Fibroblast of skin of right biceps (primary cell): ENCODE measurements at places on chromosomes 3 and 15.

- no peak for DNase-seq
Measured at GRCh38 chr15:74893627-74894026, 3.8 kb downstream of the MPI start.

DNA sequence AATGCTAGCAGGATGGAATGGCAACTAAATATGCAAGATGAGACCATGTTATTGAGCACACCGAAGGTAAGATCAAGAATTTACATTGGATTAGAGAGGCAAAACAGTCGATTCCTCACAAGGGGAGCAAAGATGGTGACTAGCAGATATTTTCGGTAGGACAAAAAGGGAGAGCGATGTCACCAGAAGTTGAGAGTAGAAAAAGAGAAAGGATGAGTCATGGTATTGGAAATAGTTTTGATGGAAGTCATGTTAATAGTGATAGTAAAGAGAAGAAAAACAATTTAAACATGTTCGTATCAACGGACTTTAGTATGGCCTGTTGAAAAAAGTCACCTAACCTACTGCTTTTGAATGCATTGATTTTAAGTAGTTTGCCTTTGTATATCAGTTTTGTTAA lies 55.0 kb downstream of the UBE2E2 start:
- peak; percentile 58 for DNase-seq

- DNase-seq = peak; percentile 6
Measured at GRCh38 chr15:75599401-75599800, 20.3 kb upstream of the PTPN9 start.

- no peak for DNase-seq
Measured at GRCh38 chr3:58534592-58535494, 2.1 kb downstream of the ACOX2 start.
